ENCODE measurements at places on chromosomes 5 and 9.

- no peak overlapping the region for H3K4me3 ChIP-seq
- no peaks in the 10 kb centered on the region for H3K36me3 ChIP-seq
- H3K4me1 ChIP-seq, result peaks cover 20% of the 10 kb centered on the region
- H3K27me3 ChIP-seq, result peaks cover 2% of the 10 kb centered on the region
These were observed 34.0 kb downstream of the TNFSF15 start for GRCh38 chr9:114771889-114772288.

DNA sequence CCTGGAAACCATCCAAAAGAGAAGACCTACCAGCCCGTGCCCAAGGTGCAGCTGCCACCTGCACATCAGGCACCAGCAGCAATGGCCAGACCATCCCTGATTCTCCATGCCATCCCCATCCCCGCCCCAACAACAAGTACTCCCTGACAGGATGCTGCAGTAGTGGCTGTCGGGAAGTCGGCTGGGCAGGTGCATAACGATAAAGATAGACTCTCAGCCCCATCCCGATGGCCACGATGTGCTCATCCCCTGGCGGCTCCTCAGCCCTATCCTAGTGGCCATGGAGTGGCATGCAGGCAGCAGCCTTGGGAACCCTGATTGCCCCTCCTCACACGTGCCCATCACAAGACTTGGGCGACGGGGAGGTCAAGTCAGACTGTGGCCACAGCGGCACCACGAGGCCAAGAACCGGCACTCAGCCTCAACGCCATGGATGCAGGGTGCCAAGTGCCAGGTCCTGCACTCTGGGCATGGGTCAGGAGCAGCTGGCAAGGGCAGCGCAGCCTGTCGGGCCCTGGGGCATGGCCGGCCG, 368.8 kb upstream of the SPATA31A5 start:
- H3K4me1 ChIP-seq, result no peaks in the 10 kb centered on the region
- no peak overlapping the region for H3K4me3 ChIP-seq
- H3K36me3 ChIP-seq, result no peaks in the 10 kb centered on the region
- DNase-seq, result no peak

DNA sequence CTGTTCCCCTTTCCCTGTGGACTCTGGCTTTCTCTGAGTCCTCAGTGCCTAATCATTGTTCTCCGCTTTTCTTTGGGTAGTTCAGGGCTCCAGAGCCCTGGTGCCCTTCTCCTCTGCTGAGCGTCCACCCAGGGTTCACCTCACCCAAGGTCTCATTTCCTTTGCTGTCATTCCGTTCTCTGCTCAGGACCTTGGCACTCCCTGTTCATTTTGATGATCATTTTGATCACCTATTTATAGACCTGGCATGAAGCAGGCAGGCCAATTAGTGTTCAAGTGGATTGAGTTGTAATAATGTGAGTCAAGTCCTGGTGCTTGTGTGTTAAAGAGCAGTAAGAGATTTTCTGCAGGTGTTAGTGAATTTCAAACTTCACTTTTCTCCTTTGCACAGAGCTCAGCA, 3.6 kb downstream of the TRIO start:
- peaks cover 57% of the 10 kb centered on the region for H3K27me3 ChIP-seq
- no peak for DNase-seq
- H3K36me3 ChIP-seq, result no peaks in the 10 kb centered on the region
- H3K27ac ChIP-seq, result no peak overlapping the region

DNA sequence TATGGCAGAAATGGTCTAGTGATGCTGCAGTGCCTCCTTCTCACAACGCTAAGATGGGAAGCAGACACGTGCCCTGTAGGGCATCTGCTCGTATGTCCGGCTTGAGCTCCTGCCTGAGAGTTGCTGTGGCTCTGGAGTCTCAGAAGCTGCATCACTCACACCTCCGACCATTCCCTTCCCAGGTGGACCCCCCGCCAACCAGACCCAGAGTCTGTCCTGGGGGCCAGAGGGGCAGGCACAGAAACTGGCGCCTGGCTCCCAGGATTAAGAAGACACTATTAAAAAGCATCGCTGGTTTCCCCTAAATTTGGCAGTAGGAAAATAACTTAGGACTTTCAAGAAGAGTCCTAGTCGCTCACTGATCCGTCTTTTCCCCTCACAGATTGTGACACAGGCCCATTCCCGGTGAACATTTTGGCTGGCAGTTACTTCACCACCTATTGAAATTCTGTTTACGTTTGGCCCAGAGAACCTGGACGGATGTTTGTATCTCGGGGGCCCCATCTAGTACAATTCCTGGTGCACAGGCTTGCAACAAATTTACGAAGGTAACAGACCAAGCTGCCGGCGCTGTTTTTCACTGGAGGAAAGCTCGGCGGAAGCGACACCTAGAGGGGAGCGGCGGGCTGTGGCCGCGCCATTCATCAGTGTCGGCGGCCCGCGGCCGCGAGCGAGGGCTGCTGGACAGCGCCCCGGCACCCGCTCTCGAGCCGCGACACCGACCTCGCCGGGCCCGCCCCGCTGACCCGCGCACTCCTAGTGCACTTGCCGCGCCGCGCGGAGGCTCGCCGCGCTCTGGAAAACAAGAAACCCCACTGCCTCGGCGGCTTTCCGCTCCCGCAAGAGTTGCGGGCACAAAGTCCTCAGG, 1.6 kb downstream of the FSTL4 start:
- H3K27me3 ChIP-seq, result peaks cover 53% of the 10 kb centered on the region
- peak; percentile 64 for DNase-seq
- no peak overlapping the region for H3K27ac ChIP-seq
- H3K36me3 ChIP-seq, result peaks cover 3% of the 10 kb centered on the region
